ENCODE measurements at places on chromosomes 2 and 18.

GRCh38 chr2:52934920-52935640 lies 832.5 kb upstream of the CHAC2 start:
- no peak for DNase-seq

DNA sequence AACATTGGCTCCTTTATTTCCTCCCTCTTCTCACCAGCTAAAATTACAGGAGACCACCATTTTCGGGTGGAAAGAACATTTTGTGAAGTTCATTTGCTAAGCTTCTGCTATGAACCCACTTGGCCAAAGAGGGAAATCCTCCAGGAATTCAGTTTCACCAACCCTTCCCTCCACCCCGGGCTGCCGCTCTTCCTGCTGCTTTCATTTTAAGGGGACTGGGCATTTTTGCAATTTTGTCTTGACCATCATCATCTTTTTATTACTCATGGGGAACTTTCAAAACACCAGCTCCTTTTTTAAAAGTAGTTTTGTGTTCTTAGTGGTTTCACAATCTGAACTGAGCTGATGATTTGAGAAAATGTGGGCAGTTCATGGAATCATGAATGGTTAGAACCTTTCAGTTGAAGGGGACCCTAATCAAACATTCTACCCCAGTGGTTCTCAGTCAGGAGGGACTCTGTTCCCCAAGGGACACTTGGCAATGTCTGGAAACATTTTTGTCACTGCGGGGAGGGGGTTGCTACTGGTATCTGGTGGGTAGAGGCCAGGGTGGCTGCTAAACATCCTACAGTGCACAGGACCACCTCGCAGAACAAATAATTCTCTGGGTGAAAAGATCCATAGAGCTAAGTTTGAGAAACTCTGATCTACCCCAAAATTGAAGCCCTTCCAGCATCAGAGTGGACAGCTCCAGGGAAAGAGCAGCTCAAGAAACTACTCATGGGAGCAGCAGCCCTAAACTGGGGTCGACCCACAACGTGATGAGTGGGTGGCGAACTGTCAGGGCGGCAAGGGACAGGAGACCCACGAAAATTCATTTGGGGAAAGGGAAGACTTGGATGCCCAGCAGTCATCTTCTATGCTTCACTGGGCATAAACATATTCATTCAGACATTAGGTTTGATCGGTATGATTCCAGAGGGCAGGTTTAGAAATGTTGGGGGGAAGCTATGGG lies 92.9 kb downstream of the ACKR3 start:
- DNase-seq = no peak

- no peak for DNase-seq
These were observed 3.0 kb upstream of the CPS1 start for GRCh38 chr2:210553373-210553772.

GRCh38 chr18:35920623-35921022 lies 51.9 kb upstream of the RMP24 start:
- no peak for DNase-seq

DNA sequence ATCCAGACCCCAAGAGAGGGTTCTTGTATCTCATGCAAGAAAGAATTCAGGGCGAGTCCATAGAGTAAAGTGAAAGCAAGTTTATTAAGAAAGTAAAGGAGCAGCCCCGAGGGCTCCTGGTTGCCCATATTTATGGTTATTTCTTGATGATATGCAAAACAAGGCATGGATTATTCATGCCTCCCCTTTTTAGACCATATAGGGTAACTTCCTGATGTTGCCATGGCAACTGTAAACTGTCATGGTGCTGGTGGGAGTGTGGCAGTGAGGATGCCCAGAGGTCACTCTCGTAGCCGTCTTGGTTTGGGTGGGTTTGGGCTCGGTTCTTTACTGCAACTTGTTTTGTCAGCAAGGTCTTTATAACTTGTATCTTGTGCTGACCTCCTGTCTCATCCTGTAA lies 750.2 kb upstream of the FANCL start:
- DNase-seq = no peak

DNA sequence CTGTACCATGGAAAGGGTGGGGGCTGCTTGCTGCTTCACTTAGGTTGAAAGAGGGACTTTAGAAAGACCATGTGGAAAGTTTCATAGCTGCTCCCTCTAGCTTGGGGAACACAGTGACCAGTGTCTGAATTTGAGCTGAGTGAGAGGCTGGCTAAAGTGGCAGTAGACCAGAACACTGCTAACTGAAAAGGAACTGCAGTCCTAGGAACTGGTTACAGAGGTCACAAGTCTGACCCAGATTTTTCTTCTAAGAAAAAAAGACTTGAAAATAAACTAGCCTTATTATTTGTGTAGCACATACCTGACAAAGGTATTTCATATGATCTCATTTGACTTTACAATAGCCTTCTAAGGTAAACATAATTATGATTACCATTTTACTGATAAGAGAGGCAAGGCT lies 153.6 kb downstream of the FSHR start:
- no peak for DNase-seq

DNA sequence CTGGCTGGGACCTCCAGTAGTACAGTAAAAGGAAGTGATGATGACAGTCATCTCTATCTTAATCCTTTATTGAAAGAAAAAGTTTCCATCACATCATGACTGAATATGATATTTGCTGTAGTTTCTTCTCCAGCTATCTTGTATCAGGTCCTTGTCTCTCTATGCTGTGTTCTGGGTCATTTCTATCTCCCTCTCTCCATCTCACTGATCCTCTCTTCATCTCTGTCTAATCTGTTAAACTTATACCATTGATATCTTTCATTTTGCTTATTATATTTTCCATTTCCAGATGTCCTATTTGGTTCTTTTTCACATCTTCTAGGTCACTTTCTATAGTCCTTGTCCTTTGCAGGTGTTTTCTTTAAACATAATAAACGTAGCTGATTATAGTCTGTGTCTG lies 12.3 kb downstream of the CYS1 start:
- DNase-seq = no peak

- no peak for DNase-seq
These were observed 71.2 kb downstream of the CUL3 start for GRCh38 chr2:224513991-224514390.

DNA sequence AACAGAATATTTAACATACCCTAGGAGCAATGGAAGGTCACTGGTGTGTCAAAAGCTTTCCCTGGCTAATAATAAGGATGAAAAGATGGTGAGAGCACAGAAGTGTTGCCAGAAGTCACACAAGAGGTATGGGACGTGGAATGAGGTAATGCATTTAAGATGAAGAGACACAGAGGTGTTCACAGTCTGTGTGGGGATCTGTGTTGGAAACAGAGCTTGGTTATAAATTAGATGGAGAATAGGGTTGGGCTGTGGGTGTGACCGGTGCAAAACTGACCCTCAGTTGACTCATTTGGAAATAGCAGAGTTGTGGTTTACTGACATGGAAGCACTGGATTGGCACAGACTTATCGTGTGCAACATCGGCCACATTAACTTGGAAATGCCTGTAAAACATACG lies 372.5 kb downstream of the SATB2 start:
- no peak for DNase-seq

DNA sequence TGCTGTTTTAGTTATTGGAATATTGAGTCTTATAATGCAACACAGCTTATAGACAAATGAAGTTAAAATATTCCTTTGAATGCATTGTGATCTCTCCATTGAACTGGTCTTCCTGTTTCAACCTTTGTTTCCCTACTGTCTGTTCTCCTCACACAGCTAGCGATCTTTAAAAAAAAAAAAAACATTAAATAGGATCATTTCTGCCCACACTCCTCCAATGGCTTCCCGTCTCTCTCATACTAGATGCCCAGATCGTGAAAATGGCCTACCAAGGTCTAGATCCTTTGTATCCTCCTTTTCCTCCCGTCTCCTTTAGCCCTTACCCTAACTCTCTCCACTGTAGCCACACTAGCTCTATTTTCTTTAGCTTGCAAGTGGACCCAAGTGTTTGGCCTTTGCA lies 2.4 kb downstream of the FAM171B start:
- no peak for DNase-seq

- DNase-seq = no peak
These were observed 120.8 kb downstream of the MCFD2 start for GRCh38 chr2:46794693-46795317.

GRCh38 chr2:78175645-78176044 lies 653.5 kb upstream of the LRRTM4 start:
- DNase-seq = no peak

- DNase-seq = no peak
These were observed 113.0 kb upstream of the NEDD4L start for GRCh38 chr18:57931038-57931437.
